ENCODE measurements at places on chromosomes 12 and 14.
A peak's percentile ranks its signal among the peaks of the same experiment; 100 is the strongest.

- no peak for DNase-seq
Measured at GRCh38 chr14:24434036-24434435, 4.3 kb downstream of the KHNYN start.

DNA sequence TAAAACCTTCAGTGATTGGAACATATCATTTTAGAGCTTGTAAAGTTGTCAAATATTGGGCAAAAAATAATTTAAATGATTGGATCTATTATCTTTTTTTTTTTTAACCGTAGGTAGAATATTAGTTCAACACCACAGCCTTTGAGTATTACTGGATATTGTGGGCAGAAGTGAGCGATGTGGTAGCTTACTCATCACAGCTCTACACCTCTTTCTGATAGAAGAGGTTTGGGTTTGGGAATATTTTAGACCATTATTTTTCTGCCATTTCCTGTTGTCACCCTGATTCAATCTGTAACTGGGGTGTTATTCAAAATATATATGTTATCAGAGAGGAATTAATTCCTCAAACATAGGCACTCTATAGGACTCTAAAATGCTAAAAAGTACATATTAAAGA is 34.8 kb upstream of the SLC38A2 start:
- DNase-seq: no peak

DNA sequence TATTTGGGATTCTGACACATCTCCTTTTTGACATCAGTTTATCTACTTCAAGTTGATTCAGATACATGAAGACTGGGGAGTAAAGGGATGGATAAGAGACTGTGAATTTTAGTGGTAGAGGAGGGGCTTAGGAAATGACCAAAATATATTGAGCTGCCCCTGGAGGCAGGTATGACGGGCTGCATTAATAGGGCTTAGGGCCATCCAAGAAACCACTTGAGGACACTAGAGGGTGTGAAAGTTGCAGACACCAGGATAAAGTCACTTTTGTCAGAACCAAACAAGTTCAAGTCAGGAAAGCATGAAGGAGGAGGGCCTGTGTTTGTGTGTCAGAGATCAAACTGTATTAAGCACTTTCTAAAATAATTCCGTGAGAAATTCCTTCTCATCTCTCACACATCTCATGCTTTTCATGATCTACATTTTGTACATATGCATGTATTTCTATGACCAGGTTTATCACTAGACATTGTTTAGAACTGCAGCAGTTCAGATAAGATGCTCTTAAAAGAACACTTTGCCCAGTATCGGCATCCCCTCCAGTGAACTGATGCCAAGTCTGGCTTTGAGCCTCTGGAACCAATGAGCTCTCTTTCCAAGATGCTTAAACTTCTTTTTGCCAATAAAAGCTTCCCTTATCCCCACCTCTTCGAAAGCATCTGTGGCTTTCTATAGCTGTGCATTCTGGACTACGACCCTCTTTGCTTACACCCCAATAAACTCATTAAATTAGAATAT is 136.9 kb downstream of the SLC38A1 start:
- no peak for DNase-seq

DNA sequence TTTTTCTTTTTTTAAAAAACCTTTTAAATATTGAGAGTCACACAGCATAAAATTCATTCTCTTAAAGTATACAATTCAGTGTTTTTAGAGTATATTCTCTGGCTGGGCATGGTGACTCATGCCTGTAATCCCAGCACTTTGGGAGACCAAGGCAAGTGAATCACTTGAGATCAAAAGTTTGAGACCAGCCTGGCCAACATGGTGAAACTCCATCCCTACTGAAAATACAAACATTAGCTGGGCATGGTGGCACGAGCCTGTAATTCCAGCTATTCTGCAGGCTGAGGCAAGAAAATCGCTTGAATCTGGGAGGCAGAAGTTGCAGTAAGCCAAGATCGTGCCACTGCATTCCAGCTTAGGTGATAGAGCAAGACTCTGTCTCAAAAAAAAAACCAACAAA is 68.4 kb upstream of the BCAT1 start:
- no peak for DNase-seq

GRCh38 chr12:67698672-67699581 is 50.4 kb downstream of the DYRK2 start:
- peak; percentile 8 for DNase-seq

DNA sequence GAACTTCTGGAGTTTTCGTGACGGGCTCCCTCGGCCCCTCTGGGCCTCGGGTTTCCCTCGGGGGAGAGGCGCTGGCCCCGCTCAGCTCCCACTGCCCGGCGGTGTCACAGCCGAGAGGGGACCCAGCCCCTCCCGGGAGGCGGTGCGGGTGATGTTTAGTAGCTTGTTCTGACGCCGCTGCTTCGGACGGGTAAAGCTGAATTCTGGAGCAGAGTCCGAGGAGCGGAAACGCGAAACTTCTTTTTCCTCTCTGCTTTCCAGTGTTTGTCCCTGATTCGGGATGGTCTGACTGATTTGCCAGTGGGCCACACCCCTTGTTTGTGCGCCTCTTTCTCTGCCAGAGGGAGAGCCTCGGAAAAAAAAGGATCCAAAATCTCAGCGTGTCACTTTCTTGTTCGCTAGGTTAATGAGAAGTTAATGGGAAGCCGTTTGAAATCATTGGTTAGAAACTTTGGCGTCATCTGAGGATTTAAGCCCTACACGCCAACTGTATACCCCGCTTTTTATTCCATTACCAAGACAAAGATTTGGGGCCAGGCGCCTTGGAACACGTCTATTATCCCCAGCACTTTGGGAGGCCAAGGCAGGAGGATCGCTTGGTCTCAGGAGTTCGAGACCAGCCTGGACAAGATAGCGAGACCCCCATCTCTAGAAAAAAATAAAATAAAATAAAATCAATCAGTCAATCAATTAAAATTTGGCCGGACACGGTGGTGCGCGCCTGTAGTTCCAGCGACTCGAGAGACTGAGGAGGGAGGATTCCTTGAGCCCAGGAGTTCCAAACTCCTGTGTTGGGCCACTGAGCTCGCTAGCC is 756 bp downstream of the TULP3 start:
- DNase-seq: no peak

DNA sequence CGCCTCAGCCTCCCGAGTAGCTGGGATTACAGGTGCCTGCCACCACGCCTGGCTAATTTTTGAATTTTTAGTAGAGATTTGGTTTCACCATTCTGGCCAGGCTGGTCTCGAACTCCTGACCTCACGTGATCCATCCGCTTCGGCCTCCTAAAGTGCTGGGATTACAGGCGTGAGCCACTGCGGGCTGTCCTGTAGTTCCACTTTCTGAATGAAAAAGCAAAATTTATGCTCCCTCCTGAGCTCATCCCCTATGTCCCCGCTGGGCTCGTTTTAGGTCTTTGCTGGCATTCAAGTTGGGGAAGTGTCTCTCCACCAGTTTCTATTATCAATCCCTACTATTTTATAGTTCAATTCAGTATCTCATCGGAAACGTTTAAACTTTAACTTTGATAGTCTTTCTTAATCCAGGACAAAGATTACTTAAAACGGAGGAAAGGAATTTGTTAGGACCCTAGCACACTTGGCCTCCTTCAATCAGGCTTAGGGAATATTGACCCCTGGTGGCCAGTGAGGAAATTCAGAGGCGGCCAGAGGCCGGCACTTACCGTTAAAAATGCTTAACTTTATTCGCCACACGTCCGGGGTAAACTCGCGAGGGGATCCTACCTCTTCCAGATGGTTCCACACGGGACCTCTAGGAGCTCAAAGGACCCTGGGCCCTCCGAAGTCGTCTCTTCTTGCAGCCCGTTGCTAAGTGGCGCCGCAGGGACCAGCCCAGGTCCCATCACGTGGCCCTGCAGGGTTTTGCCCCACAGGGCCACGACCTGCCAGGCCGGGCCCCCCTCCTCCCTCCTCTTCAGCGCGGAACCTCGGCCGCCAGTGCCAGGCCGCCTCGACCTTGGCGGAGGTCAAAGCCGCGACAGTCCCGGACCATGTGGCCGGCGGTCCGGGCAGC is 11.4 kb upstream of the DNAL1 start:
- DNase-seq: peak; percentile 49

DNA sequence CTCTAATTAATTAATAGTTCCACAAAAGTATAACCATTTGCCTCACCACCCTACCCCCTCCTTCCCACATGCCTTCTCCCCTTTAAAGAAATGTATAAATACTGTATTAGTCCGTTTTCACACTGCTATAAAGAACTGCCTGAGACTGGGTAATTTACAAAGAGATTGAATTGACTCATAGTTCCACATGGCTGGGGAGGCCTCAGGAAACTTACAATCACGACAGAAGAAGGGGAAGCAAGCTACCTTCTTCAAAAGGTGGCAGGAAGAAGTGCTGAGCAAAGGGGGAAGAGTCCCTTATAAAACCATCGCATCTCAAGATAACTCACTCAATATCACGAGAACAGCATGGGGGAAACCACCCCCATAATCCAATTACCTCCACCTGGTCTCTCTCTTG is 8.2 kb upstream of the RESF1 start:
- DNase-seq: no peak

- no peak for DNase-seq
Measured at GRCh38 chr14:102510616-102511520, 1.3 kb upstream of the ANKRD9 start.

GRCh38 chr12:16150276-16150675 is 127.2 kb downstream of the SLC15A5 start:
- no peak for DNase-seq

GRCh38 chr14:50762001-50762930 is 68.7 kb downstream of the NIN start:
- no peak for DNase-seq
